ENCODE measurements at places on chromosomes 11 and 22. TPM values are rescaled to one million over a fixed set of nuclear protein-coding genes. Genes with fewer than 3 reads are reported as not detected.

TM7SF2 gene
- total RNA-seq, result 93.3 TPM

LMF2 gene
- 50.8 TPM for total RNA-seq

BIRC2 gene
- total RNA-seq, result 56.0 TPM

- no peak for DNase-seq
Observed at GRCh38 chr11:13720940-13721339, 52.5 kb downstream of the FAR1 start.

DNA sequence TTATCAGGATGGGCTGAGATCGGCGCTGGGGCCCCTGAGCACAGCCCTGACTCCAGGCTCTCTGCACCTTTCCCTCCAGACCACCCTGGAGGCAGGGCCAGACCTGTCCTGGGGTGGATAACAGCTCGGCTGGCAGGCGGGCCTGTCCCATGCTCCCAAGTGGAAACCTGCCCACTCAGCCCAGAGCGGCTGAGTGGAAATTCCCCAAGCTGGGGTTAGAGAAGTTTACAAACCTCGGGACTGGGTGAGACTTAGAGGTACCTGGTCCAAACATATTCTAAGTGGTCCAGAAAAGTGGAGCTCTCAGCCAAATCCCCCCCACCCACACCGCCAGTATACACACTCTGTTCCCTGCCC is 4.8 kb upstream of the FXYD2 start:
- no peak for DNase-seq

- no peak for DNase-seq
Observed at GRCh38 chr11:35661534-35661933, 1.0 kb upstream of the TRIM44 start.

GRCh38 chr11:70142221-70142875 is 60.7 kb upstream of the FADD start:
- DNase-seq, result no peak

- DNase-seq, result no peak
Observed at GRCh38 chr11:121517996-121518395, 65.2 kb upstream of the SORL1-AS1 start.

GRCh38 chr11:44928144-44928543 is 22.5 kb downstream of the TP53I11 start:
- no peak for DNase-seq

DNA sequence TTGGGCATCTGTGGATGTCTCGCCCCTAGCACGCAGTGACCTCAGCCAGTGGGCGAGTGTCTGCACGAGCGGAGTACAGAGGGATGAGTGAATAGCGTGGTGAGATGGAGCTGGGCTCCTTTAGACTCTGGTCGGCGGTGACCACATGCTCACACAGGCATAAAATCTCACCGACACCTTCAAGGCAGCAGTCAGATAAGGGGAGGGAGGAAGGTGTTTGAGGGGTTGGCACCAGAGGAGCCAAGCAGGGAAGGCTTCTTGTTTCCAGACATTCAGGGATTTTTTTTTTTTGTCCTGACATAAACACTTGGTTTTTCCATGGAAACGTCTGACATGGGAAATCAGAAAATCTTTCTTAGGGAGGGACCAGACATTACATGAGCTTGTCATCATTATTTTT is 35.8 kb downstream of the GRIK4 start:
- no peak for DNase-seq
